ENCODE measurements at places on chromosomes 16 and 17. TPM values are rescaled to one million over a fixed set of nuclear protein-coding genes. Genes with fewer than 3 reads are reported as not detected.

OR1A1 gene
- total RNA-seq, result not detected

KRT33B gene
- total RNA-seq, result not detected

ALOX15B gene
- total RNA-seq, result not detected

SAT2 gene
- 32.2 TPM for total RNA-seq

CTRB1 gene
- not detected for total RNA-seq

ZCCHC14 gene
- 66.7 TPM for total RNA-seq

RUNDC3A gene
- total RNA-seq, result 67.6 TPM

TEKT1 gene
- 1.3 TPM for total RNA-seq

NFE2L1 gene
- 32.9 TPM for total RNA-seq

C16orf54 gene
- 0.31 TPM for total RNA-seq

KRT9 gene
- not detected for total RNA-seq

DHRS7C gene
- total RNA-seq, result not detected

KIFC3 gene
- total RNA-seq, result 59.5 TPM

GIT1 gene
- 48.5 TPM for total RNA-seq

CNP gene
- total RNA-seq, result 40.7 TPM

RNU2-1 gene
- total RNA-seq, result not detected

FLCN gene
- 48.2 TPM for total RNA-seq

CRHR1 gene
- 16.6 TPM for total RNA-seq

NUDT16L1 gene
- 32.6 TPM for total RNA-seq

GUCY2D gene
- not detected for total RNA-seq

C17orf50 gene
- not detected for total RNA-seq

KRTAP4-4 gene
- total RNA-seq, result not detected

CACNG3 gene
- 4.4 TPM for total RNA-seq

ARHGAP27 gene
- total RNA-seq, result 3.8 TPM

CCDC144A gene
- total RNA-seq, result 84.8 TPM

EXOC3L1 gene
- total RNA-seq, result 0.63 TPM

KCNAB3 gene
- 7.5 TPM for total RNA-seq

KRTAP1-1 gene
- total RNA-seq, result not detected

HS3ST4 gene
- 14.1 TPM for total RNA-seq

PCGF2 gene
- total RNA-seq, result 15.7 TPM

MMP25 gene
- total RNA-seq, result 0.63 TPM

MILR1 gene
- total RNA-seq, result 1.6 TPM

All from parietal lobe (tissue), 2 donors.